K562 (cell line): ENCODE measurements at places on chromosomes 16 and 17.

- peaks cover 33% of the 10 kb centered on the region for H3K4me1 ChIP-seq
- DNase-seq, result peak; percentile 32
- peak overlapping the region; percentile 86 for H3K27ac ChIP-seq
- no peaks in the 10 kb centered on the region for H3K27me3 ChIP-seq
These were observed 1.7 kb downstream of the HEXIM1 start for GRCh38 chr17:45149669-45150664.

DNA sequence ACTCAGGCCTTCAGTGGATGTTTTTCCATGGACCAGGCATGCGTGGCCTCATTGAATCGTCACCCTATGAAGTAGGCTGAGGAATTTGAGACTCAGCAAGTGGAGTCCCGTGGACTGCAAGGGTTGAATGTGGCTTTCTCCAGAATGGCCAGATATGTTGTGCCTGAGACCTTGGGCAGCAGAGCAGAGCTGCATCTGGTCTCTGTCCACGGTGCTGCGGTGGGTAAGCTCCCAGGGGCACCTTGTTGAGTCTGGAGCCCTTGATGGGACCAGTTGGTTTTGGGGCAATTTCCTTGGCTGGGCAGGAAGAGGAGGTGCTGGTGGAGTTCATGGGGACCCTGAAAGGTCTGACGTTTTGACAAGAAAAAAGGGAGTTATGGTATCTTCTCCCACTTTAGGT lies 368.1 kb upstream of the EEF2KMT start:
- H3K36me3 ChIP-seq, result no peaks in the 10 kb centered on the region
- no peak overlapping the region for H3K4me3 ChIP-seq
- no peak for DNase-seq
- no peak overlapping the region for H3K27ac ChIP-seq

DNA sequence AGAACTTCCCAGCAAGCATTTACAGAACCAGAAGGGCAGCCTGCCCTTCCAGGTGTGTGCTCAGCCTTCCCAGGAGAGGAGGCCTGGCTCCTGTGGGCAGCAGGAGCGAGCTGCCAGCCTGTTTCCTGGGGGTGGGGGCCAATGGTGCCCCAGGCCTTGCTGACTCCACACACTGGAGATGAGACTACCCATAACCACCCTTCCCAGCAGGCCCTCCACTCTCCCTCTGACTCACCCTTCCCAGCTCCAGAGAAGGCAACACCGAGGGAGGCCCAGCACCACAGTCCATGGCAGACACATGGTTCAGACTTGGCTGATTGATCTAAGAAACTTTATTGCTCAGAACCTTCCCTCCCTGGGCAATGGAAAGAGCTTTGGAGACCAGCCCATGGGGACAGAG lies 1.8 kb upstream of the PRSS53 start:
- peaks cover 14% of the 10 kb centered on the region; the same call in 2 of the 3 replicates for H3K4me1 ChIP-seq
- H3K27ac ChIP-seq, result no peak overlapping the region
- no peak for DNase-seq
- H3K4me3 ChIP-seq, result no peak overlapping the region

- no peaks in the 10 kb centered on the region for H3K4me1 ChIP-seq
- no peak overlapping the region for H3K4me3 ChIP-seq
- no peaks in the 10 kb centered on the region for H3K27me3 ChIP-seq
- H3K36me3 ChIP-seq, result no peaks in the 10 kb centered on the region
These were observed 308.9 kb upstream of the DYNLRB2 start for GRCh38 chr16:80231888-80232287.
